ENCODE measurements at places on chromosomes 16 and 17. TPM values are rescaled to one million over a fixed set of nuclear protein-coding genes. Genes with fewer than 3 reads are reported as not detected.

The SLFN13 gene
- polyA plus RNA-seq = 6.9 TPM

The GPRC5C gene
- polyA plus RNA-seq = 46.6 TPM

The TP53TG3E gene
- 0.09 TPM for polyA plus RNA-seq

The ZNF624 gene
- 6.4 TPM for polyA plus RNA-seq

The TNP2 gene
- not detected for polyA plus RNA-seq

The RMI2 gene
- 6.8 TPM for polyA plus RNA-seq

The SMTNL2 gene
- 139 TPM for polyA plus RNA-seq

The KRTAP1-1 gene
- polyA plus RNA-seq = not detected

The LRRC36 gene
- polyA plus RNA-seq = 0.50 TPM

The NPIPA2 gene
- polyA plus RNA-seq = not detected

The BAIAP3 gene
- 0.72 TPM for polyA plus RNA-seq

The MT1A gene
- polyA plus RNA-seq = not detected

The FLYWCH2 gene
- 16.1 TPM for polyA plus RNA-seq

The ARHGAP23 gene
- 47.9 TPM for polyA plus RNA-seq

The HOXB1 gene
- not detected for polyA plus RNA-seq

The TBC1D3C gene
- polyA plus RNA-seq = not detected

The GPR179 gene
- 0.94 TPM for polyA plus RNA-seq

The ADAD2 gene
- 1.4 TPM for polyA plus RNA-seq

The TMEM92 gene
- 1.8 TPM for polyA plus RNA-seq

The SDR42E1 gene
- polyA plus RNA-seq = 0.66 TPM

The HOXB4 gene
- 1.0 TPM for polyA plus RNA-seq

The FBXL16 gene
- 0.52 TPM for polyA plus RNA-seq

The ABCA8 gene
- polyA plus RNA-seq = 51.5 TPM

The BRICD5 gene
- 7.8 TPM for polyA plus RNA-seq

The CCT6B gene
- polyA plus RNA-seq = 1.7 TPM

The SLC5A10 gene
- 0.12 TPM for polyA plus RNA-seq

The FOXL1 gene
- polyA plus RNA-seq = 0.26 TPM

The KCNH6 gene
- not detected for polyA plus RNA-seq

The TP53TG3B gene
- not detected for polyA plus RNA-seq

The CCR7 gene
- polyA plus RNA-seq = 0.49 TPM

The MFSD6L gene
- 0.46 TPM for polyA plus RNA-seq

The CES5A gene
- polyA plus RNA-seq = not detected

The ESRP2 gene
- 0.88 TPM for polyA plus RNA-seq

The FNDC8 gene
- not detected for polyA plus RNA-seq

The PRR11 gene
- polyA plus RNA-seq = 9.9 TPM

The CDRT15 gene
- 0.86 TPM for polyA plus RNA-seq

The STRADA gene
- 32.5 TPM for polyA plus RNA-seq

The EME1 gene
- 4.9 TPM for polyA plus RNA-seq

The GRB7 gene
- polyA plus RNA-seq = 0.72 TPM

The GINS2 gene
- polyA plus RNA-seq = 6.5 TPM

The KCNJ2 gene
- 3.4 TPM for polyA plus RNA-seq

The KIAA0753 gene
- 12.9 TPM for polyA plus RNA-seq

The CCL17 gene
- not detected for polyA plus RNA-seq

The SPIRE2 gene
- polyA plus RNA-seq = 3.1 TPM

The MLLT6 gene
- 81.8 TPM for polyA plus RNA-seq

The RASL10B gene
- 2.8 TPM for polyA plus RNA-seq

The OSGIN1 gene
- 0.53 TPM for polyA plus RNA-seq

The TBC1D26 gene
- polyA plus RNA-seq = not detected

The SLC12A3 gene
- 0.05 TPM for polyA plus RNA-seq

The SCNN1G gene
- not detected for polyA plus RNA-seq

The CMIP gene
- 18.0 TPM for polyA plus RNA-seq

The SCARF1 gene
- polyA plus RNA-seq = 9.7 TPM

The PIRT gene
- polyA plus RNA-seq = not detected

The APOH gene
- not detected for polyA plus RNA-seq

The CCL16 gene
- polyA plus RNA-seq = 0.13 TPM

All from hindlimb muscle (tissue), 1 donor.